ENCODE measurements at places on chromosomes 7 and 10.

DNA sequence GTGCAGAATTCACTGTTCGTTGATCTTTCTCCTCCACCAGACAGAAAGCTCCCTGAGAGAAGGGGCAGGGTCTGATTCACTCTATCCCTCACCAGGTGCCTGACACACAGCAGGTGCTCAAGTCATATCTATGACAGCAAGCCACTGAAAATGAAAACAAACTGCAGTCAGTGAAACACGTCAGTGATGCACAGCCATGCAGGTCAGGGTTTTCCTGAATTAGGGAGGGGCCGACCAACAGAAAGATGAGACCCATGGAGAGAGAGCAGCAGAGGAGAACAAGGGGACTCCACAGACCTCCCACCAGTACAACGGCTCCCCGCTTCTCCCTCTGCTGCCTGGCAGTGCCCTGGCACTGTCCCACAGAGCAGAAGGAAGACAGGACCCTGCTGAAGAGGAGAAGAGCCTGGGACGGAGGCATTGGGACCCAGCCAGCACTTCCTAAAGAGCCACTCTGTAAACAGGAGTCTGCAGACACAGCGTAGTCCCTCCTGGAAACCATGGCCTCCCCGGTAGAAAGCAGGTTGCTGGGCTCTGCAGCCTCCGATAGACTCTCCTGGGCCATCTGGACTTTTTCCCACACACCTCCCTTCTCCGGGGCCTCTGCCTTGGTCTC is 50.3 kb downstream of the FAM53B start:
- DNase-seq: no peak

DNA sequence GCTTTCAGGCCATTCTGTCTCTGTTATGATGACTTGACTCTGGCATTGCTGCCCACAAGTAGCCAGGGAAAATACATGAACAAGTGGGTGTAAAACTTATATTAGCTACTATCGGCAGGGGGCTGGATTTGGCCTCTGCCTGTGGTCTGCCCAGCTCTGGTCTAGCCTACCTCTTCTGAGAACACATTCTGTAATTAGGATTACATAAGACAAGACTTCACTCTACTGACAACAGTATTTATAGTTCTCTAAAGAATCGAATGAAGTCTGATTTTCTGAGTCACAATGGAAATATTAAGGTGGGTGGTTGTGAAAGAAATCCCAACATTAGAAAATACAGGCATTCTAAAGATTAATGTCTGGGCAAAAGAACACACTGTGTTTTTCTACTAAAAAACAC is 55.5 kb downstream of the DLD start:
- no peak for DNase-seq

DNA sequence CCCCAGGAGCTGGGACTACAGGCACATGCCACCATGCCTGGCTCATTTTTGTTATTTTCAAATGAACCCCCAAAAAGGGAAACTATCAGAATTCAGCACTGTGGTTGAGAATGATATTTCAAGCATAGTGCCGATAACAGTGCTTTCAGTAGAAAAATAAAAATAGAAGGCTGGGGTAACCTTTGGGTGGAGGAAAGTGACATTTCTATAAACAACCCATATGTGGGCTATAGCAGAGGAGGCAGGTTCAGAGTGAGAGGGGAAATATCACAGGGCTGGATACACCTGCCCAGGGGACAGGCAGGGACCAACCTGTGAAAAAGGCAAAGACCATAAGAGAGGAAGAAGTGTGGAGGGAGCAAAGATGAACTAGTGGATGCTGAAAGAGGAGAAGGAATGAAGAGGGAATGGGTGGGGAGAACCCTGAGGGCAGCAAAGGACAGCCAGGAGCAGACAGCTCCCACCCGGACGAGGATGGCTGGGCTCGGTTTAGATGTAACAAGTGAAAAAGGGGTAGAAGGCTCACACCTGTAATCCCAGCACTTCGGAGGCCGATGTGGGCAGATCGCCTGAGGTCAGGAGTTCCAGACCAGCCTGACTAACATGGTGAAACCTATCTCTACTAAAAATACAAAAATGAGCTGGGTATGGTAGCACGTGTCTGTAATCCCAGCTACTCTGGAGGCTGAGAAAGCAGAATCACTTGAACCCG is 56.5 kb downstream of the MAP3K8 start:
- DNase-seq: no peak

GRCh38 chr7:47432671-47433563 is 149.0 kb downstream of the TNS3 start:
- no peak for DNase-seq

DNA sequence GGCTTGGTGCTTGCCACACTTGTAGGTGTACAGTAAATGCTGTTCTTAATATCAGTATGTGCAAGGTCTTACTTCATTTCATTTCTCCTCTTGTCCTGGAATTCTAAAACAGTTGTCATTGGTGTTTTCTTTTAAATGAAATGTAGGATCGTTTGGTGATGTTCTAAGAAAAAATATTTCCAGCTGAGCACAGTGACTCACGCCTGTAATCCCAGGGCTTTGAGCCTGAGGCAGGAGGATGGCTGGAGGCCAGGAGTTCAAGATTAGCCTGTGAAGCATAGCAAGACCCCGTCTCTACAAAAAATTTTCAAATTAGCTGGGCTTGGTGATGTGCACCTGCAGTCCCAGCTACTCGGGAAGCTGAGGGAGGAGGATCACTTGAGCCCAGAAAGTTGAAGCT is 32.6 kb upstream of the ELN start:
- DNase-seq: no peak

- DNase-seq: no peak
These were observed 45.1 kb downstream of the DPY19L1 start for GRCh38 chr7:34991938-34992840.

DNA sequence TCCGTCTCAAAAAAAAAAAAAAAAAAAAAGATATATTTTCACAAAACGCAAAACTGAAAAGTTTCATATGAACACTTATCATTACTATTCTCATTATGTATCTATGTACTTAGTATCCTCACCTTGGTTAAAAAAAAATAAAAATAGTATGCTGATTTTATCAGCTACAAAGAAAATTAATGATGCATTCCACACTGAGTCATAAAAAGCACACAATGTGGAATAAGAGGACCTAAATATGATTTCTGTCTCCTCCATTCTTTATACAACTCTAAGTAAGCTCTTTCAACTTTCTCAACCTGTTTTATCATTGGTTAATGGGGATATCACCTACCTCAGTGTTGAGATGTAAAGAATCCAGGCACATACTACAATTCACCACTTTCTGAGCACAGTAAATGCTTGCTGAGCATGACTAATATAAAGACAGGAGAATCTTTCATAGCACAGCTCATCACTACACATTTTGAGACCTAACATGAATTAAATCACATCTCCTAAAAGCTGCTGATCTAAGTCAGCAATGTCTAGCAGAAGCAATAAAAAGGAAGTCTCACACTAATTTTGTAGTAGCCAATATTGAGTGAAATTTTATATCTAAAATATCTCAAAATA is 2.7 kb downstream of the SNX13 start:
- no peak for DNase-seq

Measured in Right ventricle myocardium inferior (tissue), 1 donor.